ENCODE measurements at places on chromosomes 3 and 15.

DNA sequence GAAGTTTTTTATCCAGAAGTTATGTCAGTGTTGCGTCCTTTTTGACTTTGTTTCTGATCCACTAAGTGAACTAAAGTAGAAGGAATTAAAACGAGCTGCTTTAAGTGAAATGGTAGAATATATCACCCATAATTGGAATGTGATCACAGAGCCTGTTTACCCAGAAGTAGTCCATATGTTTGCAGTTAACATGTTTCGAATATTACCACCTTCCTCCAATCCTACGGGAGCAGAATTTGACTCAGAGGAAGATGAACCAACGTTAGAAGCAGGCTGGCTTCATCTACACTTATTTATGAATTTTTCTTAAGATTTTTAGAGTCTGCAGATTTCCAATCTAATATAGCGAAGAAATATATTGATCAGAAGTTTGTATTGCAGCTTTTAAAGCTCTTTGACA is 57.6 kb downstream of the DNAH1 start:
- no peak for DNase-seq

DNA sequence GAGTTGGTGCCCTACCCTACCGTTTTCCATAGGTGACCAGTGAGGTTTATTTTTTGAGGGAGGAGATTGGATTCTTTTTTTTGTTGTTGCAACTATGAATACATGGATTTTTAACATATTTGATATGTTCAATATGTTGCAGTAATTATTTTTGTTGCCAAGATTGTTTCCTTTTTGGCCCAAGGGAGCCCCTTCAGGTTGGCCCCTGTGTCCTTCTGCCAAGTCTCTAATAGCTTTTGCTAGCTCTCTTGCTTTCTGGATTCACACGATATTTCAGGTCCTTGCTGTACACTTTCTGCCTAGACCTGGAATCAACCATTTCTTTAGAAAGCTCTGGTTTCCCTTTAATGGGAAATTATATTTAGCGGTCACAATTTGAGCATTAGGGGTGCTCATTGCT is 22.7 kb upstream of the SLC28A1 start:
- DNase-seq: no peak

- peak; percentile 42 for DNase-seq
Observed at GRCh38 chr3:16589867-16590624, 15.2 kb downstream of the DAZL start.

DNA sequence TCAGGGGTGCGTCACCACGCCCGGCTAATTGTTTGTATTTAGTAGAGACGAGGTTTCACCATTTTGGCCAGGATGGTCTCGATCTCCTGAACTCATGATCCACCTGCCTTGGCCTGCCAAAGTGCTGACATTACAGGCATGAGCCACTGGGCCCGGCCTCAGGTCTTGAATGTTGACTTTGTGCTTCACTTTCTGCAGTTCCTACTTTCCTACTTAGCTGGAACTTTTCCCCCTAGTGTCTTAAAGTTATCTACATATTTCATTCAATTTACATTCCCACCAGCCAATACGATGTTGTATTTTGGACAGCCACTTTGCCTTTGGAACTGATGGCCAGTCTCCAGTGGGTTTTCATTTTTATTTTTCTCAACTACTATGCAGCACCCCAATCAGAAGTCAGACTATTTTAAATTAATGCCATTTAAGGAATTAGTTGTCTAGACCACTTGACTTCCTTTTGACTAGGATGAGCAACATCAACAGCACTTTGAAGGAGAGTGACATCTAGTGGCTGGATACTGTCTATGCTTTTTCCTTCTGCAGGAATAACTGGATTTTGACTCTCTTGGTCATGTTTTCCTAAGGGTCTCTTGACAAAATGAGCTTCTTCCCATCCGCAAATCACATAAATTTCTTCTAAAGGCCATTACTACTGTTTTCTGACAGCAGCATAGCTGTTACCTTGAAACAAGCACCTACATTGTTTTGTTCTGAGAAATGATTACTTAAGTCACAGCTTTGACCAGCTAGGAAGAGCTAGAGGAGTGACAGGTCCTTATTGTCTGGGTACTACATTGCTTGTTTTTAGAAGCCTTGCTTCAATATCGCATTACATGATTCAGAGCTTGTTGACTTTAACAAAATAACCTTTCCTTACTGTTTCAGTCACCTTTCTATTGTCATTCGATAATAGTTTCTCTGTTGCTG is 140.2 kb downstream of the ITPR1 start:
- DNase-seq: peak; percentile 54

DNA sequence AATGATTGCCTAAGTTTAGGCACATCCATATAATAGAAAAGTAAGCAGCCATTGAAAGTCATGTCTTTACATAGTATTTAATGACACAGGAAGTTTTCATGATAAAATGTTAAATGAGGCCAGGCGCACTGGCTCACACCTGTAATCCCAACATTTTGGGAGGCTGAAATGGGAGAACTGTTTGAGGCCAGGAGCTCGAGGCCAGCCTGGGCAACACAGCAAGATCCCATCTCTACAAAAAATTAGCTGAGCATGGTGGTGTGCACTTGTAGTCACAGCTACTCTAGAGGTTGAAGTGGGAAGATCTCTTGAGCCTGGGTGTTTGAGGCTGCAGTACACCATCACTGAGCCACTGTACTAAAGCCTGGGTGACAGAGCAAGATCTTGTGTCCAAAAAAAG is 59.4 kb downstream of the SETMAR start:
- no peak for DNase-seq

- DNase-seq: no peak
Observed at GRCh38 chr3:108538083-108538482, 27.7 kb upstream of the MYH15 start.

- no peak for DNase-seq
Observed at GRCh38 chr3:166759736-166760513, 620.2 kb downstream of the ZBBX start.

- DNase-seq: no peak
Observed at GRCh38 chr15:66147440-66147839, 106.1 kb downstream of the MEGF11 start.

GRCh38 chr3:119333773-119334509 is 39.8 kb downstream of the ARHGAP31 start:
- DNase-seq: no peak

Data from activated CD4-positive, alpha-beta T cell treated with anti-CD3 and anti-CD28 coated beads, Interleukin-10, Interleukin-2, amounts not matched to agents 100 ng/mL and 50 ng/mL, durations not matched to agents 16 hours and 8 hours (primary cell).